ENCODE measurements at places on chromosomes 13 and 19.

DNA sequence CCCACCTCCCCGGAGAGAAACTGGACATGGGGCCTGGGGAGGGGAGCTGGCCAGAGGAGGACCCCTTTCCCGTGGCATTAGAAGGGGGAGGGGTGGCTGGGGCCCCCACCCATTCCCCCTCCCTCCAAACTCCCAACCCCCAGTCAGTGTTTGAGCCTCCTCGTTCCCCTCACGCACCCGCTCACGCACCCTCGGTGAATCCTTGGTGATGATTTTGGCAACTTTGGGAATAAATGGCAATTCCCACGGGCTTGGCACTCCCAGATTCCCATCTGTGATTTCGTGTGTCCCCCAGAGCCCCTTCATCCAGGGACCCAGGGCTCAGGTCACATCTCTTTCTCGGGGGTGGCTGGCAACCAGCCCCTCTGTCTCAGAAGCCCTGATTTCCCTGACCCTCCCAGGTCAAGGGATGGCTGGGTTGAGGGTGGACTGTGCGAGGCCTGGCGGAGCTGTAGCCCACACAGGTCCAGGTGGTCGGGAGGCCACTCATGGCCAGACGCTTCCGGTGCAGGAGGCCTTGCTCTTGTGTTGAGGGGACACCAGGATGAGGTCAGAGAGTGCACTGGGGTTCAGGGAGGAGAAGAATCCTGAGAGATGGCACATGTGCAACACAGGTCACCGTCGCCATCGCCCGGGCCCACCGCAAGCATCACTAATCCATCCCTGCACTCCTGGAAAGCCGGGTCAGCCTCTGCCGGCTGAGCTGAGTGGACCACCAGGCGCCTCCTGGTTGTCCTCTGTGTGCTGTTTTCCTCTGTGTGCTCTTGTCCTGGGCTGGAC, 20.7 kb downstream of the EPN1 start:
- peak; percentile 4 for DNase-seq

- no peak for DNase-seq
Observed at GRCh38 chr13:105327581-105328126, 1207.8 kb downstream of the EFNB2 start.

DNA sequence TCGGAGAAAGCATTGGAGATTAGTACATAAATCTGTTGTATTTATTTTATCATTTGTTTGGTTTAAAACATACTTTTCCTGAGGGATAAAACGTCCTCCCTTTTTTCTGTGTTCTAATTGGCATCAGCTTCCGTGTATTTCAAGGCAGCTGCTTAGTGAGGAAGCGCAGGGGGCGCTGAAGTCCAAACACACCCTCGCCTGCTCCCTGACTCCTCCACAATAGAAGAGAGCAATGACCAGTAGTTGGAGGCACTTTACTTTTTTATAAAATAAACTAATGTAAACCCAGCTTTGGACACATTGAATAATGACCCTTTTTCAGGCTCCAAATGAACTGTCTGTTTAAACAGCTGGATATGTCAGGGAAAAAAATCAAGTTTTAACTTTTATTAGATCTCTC, 79.9 kb downstream of the RNASEH2B start:
- DNase-seq = no peak

DNA sequence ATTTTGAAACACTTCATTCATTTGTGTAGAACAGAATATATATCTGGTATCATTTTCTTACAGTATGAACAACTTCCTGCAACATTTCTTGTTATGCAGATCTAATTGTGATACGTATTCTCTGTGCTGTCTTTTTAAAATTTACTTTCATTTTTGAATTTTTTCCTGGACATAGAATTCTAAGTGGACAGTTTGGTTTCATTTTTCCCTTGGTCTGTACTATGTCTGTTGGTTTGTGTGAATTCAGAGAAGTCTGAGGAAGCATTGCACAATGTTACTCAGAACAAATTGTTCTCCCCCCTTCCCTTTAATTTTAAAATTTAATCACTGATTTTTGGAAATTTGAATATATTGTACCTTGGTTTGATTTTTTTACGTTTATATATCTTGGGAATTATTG, 352.5 kb upstream of the PCDH20 start:
- DNase-seq = no peak

GRCh38 chr13:72726726-72727416, 558 bp downstream of the MZT1 start:
- DNase-seq = no peak

- DNase-seq = no peak
Observed at GRCh38 chr13:99861771-99862170, 109.8 kb downstream of the ZIC5 start.

DNA sequence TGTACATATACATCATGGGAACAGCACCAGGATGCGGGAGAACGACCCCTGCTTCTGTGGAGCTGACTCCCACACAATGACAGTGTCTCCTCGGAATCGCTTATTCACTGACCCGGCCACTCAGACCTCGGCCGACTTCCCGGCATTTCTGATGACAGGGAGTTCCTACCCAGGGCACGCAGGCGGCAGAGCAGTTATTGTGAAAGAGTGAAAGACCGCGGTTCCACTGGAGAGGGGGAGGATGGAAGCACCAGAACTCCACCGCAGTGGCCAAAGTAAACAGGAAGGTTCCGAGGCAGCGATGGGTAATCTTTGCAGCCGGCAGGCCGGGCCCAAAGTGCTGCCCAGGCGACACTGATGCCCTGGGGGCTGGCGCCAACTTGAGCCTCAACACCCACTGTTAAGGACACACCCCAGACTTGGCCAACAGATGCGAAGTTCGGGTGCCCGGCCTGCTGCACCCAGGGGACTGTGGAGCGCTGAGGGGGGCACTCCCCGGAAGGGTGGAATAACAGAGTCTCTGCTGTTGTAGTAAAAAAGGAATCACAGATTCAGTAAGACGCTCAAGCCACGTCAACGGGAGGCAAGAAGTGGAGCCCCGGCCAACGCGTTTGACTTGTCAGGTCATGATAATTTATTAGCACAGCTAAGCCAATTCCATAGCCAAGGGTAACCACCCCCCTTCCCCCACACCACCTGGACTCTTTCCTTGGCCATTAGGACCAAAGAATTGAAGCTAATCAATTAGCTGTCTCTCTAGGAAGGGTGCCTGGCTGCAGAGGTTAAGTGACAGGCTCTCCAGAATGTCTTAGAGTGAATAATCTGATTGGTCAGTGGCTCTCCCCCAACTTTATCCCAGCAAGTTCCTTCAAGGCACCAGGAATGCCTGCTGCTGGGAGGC, 5.8 kb downstream of the MLLT1 start:
- DNase-seq = no peak

DNA sequence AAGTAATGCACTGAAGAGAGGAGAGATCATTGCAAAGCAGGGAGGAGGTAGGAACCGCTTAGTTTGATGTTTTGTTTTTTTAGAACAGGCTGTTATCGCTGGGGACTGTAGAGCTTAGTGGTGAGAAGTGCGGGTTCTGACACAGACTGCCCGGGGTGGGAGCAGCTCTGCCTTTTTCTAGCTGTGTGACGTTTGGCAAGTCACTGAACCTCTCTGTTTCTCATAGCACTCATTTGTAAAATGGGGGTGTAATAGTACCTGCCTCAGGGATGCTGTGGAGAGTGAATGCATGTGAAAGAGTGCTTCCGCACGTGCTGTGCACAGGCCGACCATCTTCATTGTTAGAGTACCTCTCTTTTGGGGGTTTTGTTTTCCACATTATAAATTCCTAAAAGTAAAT, 19.3 kb downstream of the PRAM1 start:
- no peak for DNase-seq

DNA sequence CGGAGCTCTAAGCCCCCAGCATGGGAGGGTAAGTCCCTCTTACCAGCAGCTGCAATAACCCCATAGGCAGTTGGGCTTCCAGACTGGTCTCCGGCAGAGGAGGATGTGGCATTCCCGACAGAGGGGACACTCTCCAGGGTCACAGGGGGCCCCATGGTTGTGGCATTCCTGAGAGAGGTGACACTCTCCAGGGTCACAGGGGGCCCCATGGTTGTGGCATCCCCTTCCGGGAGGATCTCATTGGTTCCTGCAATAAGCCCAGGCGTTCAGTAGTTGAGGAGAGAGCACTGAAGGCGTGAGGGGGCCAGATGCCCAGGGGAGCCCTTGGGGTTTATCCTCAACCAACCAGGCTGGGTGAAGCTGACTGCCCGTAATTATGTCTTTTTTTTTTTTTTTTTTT, 5.4 kb downstream of the CD320 start:
- DNase-seq = peak; percentile 44

DNA sequence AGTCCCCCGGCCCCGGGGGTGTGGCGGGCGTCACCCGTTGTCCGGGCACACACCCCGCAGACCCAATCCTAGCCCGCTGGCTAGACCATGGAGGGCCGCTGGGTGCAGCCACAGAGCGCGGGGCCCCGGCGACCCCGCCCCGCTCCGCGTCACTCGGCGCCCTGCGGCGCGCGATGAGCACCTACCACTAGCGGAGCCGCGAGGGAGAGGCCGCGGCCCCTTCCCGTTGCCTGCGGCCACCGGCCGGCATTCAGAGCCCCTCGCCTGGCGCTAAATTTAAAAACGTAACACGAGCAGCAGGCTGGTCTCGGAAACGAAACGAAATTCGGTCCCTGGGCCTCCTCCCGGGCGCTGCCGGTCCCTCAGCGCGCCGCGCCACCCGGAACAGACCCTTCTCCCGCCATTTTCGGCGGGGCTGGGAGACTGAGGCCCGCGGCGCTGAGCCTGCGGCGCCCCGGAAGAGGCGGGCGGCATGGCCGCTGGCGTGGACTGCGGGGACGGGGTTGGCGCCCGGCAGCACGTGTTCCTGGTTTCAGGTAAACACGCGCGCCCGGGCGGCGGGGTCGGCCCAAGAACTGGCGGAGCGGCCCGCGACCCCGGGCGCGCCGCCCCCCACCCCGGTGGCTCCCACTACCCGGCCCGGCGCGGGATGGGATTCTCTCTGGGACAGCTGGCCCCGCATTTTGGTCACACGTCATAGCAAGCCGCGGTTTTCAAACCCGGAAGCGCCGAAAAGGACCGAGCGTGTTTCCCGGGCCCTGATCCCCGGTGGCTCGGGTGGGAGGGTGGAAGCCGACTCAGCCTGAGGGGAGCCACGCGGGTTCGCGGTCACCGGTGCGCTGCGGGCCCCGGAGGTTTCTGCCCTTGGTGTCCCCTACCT, at the start of gene RNASEH2B:
RNASEH2B (plus strand) TSS at position 187 of the 880 bp plus-strand sequence; CDS start at position 473, 286 bp downstream.
- peak; percentile 86 for DNase-seq

DNA sequence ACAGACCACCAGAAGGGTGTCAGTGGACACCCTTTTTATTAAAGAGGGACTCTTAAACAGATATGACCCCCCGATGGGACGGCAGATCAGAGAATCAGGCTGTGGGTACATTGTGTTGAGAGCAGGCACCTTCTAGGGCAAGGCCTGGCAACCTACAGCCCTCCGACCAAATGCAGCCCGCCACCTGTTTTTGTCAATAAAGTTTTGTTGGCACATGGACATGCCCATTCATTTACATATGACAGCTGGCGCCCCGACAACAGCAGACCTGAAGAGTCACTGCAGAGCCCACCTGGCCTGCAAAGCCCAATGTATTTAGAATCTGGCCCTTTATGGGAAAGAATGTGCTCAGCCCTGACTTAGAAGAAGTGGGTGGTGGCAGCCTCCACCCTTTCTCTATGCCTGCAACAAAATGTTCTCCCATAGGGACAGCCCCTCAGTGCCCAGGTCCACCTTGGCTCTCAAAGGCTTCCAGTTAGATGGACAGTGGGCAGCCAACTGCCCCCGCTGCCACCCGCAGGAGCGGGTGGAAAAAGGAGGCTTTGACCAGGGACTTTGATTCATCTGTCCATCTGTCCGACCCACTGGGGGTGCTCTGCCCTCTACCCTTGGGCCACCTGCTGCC, 184.9 kb downstream of the PTPRS start:
- no peak for DNase-seq
